MG63 (cell line): ENCODE measurements at places on chromosomes 11 and 22.

- no peak for DNase-seq
Measured at GRCh38 chr22:27603800-27604144, 197.8 kb downstream of the MN1 start.

DNA sequence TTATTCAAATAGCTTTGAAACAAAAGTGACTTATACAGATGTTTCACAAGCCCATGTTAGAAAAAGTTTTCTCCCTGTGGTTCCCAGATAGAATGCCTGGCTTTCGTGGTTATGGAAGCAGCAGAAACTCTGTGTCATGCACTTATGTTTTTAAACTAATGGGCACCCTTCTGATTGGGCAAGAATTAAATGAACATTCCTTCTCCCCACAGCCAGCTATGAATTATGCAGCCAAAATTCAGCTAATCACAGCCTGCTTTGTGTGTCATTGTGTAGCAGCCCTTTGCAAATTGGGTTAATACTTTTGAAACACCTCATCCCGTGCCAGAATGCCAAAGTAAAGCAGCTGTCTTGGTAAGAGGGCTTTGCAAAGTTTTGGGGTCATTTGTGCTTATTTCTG, 46.9 kb downstream of the PANX1 start:
- peak; percentile 30 for DNase-seq

DNA sequence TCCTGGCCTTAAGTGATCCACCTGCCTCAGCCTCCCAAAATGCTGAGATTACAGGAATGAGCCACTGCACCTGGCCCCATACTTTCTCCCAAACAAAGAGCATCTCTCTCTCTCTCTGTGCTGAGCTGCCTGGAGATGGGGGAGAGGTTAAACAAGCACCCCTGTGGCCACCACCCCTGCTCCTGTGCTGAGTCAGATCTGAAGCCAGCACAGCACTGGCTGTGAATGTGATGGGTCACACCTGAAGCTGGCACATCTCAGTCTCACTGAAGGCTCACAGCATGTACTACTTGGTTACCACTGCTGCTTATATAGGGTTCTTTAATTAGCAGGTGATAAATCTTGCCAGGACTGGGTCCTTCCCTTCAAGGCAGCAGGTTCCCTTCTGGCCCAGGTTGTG, 10.8 kb upstream of the WEE1 start:
- no peak for DNase-seq

- DNase-seq = peak; percentile 11
Measured at GRCh38 chr11:132784441-132784840, 747.9 kb downstream of the OPCML start.

DNA sequence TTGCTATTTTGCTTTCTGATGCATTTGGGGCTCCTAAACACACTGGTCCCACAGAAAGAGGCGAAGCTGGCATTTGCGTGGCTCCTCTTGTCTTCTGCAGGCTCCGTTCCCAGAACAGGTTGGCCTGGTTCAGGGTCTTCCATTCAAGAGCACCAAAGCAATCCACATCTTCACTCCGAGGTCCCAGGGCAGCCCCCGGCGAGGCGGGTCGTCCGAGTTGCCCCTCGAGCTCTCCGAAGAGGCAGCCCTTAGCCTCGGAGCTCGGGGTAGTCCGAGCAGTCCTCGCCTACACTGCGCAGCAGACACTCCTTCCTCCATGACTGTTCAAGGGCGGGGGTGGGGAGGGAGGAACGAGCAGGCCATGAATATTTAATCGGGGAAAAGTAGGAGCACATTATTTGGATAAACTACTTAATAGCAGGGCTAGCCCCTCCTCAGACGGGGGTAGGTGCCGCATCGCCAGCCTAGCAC, 321.3 kb downstream of the BLID start:
- no peak for DNase-seq

- peak; percentile 50 for DNase-seq
Measured at GRCh38 chr11:5364214-5364613, 12.9 kb downstream of the OR51B6 start.

- DNase-seq = no peak
Measured at GRCh38 chr11:74418509-74418895, 20.3 kb upstream of the PGM2L1 start.

GRCh38 chr11:33987975-33988580, 63.5 kb upstream of the CAPRIN1 start:
- peak; percentile 60 for DNase-seq

DNA sequence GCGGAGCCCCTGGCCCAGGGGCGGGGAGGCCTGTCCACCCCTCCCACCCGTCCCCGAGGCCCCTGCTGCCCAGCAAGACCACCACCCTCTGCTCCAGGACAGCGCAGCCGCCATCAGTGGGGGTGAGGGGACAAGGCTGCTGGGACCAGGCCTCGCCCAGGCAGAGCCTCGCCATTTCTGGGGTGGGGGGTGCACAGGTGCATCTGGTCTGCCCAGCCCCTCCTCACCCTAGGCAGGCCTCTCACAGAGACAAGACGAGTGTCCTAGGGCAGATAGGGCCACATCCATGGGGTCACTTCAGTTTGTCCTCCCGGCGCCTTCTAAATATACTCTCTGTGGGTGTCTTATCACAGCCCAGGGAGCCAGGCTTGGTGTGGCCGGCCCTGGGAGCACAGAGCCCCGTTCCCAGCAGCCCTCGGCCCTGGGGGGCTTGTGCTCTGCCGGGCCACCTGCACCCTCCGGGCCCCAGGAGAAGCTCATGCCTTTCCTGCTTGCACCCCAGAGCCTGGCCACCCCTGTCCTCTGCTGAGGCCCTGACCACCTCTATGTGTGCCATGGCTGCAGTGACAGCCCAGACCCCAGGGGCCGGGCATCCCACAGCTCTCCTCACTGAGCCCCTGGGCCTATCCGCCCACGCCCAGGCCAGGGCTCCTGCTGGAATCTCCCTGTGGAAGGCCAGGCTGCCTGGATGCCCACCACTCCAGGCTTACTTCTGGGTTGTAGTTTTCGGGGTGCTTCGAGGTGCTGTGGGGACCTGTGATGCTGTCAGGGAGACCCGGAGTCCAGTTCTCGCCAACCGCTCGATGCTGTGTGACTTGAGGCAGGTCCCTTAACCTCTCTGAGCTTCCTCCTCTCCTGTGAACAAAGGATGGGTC, 70.8 kb downstream of the KCNQ1 start:
- DNase-seq = no peak

DNA sequence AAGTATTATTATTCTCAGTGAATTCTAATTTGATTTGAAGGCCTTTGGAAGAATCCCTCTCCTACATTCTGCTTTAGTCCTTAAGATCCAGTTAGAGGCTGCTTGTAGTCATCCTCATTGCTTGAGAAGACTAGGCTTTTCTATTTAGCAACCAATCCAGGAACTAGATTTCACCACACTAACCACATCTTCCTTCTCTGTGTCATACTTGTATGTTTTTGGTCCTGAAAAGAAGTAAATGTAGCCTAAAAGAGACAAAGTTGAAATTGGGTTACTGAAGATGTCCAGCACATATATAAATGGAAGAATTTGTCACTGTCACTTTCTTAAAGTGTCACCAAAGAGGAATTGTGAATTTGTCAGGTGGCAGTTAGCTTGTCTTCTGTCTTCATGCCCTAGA, 46.6 kb upstream of the MMP7 start:
- DNase-seq = no peak

DNA sequence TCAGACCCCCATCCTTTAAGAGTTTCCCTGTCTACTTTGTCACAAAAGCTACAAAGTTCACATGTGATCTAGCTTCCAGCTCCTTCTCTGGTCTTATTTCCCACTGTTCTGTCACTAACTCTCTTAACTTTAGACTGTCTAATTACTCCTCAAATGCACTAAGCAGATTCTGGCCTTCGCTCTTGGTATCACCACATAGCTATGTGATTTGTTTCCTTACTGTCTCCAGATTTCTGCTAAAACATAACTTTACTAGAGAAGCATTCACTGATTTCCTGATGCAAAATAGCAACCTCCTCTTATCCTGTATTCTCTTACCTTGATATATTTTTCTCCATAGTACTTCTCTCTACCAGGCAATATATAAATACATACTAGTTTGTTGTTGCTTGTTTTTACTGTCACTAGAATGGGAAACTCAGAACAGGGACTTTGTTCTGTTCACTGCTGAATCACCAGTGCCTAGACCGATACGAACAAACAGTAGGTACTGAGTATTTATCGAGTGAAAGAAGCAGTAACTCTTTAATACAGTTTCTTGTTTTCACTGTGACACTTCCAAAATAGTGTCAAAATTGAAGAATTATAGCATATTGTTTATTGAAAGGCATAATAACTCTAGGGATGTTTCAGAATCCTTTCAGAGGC, 205.6 kb downstream of the DDX10 start:
- DNase-seq = peak; percentile 10

- no peak for DNase-seq
Measured at GRCh38 chr11:109845437-109845836, 247.8 kb upstream of the ZC3H12C start.

- no peak for DNase-seq
Measured at GRCh38 chr11:128757886-128758612, 64.2 kb downstream of the FLI1 start.

DNA sequence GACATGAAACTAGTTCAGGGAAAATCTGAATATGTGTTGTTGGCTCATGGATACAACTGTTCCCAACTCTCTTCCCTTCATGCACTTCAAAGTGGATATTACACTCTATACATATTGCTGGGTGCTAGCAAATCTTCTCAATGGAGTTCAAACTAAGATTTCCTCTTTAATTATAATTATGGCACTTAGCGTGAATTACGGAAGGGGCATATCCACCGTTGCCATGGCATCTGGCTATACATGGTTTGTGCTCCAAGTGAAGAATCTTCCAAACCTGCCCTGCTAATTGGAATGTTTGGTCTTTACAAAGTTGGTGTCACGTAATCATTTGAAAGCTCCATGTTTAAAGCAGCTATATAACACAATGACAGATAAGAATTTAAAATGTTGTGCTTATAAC, 5.6 kb downstream of the MPPED2 start:
- no peak for DNase-seq

- DNase-seq = no peak
Measured at GRCh38 chr22:48424661-48425060, 1403.0 kb downstream of the BRD1 start.

DNA sequence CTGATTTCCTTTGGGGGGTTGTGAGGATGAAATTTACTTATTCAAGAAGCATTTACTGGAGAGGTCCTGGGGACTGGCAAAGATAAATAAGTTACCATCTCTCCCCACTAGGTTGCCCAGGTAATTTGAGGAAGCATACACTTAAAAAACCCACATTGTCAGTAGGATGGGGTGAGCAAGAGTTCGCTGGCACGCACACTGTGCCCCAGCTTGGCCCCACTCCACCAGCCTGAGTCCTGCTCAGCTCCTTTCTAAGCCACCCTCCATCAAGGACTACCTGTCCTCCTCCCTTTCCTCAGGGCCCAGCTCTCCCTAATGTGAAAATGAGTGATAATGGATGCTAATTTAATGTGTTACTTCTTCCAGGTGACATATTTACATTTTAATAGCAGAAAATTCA, 216.5 kb upstream of the PLET1 start:
- no peak for DNase-seq

DNA sequence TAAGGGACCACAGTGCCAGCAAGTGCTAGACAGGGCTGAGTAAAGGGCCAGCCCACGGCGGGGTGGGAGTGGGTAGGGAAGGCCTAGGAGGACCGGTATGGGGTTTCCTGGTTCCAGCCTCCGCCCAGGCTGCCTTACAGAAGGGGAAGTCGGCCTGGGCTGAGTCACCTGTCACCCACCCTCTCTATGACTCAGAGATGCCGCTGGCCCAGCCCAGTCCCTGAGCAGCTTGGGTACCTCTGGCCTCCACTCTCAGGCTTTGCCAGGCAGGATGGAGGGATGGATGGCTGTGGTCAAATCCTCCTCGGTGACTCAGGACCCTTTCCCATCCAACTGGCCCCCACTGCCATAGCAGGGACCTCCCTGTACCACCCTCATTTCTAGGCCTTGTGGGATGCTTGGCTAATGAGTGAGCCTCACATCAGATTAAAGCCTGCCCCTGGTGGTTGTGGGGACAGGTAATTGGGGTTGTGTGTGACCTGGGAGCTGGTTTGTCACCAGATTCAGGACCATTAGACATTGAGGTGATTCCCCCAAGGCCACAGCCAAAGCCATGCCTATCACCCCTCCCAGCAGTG, 13.9 kb downstream of the SLC35E4 start:
- peak; percentile 85 for DNase-seq

DNA sequence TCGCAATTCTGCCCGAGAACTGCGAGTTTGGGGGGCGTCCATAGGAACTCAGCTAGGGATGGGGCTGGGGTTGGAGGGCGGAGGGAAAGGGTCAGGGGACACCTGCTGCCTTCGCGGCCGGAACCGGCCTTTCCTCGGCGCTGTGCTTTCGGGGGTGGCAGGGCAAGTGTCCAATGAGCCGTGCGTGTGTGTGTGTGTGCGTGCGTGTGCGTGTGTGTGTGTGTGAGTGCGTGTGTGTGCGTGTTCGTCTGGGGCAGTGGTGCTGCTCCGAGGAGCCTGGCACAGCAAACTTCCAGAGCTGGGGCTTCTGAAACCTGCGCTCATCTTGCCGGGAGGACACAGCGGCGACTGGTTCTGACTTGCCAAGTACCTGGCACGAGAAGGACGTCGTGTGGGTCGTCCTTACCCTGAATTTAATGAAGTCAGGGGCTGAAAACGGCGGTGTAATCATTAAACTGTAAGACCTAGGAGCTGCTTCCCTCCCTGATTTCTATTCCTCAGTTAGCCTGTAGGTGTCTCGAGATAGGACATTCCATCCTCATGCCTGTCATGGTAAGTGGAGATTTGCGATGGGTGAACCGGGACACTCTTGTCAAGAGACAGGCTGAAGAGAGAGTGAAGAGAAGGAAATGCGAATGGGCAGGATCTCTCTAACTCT, 27.0 kb upstream of the AMOTL1 start:
- DNase-seq = no peak

GRCh38 chr22:22578702-22579424, 19.8 kb upstream of the PRAME start:
- peak; percentile 34 for DNase-seq

DNA sequence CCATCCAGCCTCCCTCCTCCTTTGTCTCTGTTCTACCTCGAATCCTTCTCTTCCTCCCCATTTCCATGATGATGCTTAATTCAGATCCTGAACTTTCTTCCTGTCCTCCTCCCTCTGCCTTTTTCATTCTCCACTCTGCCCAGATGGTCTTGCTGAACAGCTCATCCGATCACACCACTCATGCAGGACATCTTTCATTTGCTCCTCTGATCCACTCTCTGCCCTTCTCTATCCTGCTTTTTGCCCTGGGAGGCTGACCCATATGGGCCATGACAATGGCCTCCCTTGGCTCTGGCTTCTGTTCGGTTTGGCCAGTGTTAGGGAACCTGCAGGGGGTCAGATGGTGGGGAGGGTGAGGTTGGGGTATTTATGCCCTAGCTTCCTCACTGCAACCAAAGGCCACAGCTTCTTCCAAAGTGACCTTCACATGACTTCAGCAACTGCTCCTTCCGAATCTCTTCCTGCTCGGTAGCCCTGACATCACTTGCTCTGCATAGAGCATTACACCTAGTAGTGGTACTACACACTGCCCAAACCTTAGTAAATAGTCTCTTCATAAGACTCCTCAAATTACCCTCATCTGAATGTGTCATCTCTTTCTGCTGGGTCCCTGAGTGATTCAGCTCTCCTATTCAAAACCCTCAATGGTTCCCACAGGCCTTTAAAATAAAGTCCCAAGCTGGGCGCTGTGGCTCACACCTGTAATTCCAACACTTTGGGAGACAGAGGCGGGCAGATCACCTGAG, 32.7 kb upstream of the MICAL2 start:
- DNase-seq = no peak

- no peak for DNase-seq
Measured at GRCh38 chr11:11450744-11451362, 97.8 kb upstream of the CSNK2A3 start.
